ENCODE measurements at places on chromosomes 2 and 18.

- no peak for DNase-seq
Measured at GRCh38 chr2:84844141-84844540, 36.7 kb downstream of the TRABD2A start.

DNA sequence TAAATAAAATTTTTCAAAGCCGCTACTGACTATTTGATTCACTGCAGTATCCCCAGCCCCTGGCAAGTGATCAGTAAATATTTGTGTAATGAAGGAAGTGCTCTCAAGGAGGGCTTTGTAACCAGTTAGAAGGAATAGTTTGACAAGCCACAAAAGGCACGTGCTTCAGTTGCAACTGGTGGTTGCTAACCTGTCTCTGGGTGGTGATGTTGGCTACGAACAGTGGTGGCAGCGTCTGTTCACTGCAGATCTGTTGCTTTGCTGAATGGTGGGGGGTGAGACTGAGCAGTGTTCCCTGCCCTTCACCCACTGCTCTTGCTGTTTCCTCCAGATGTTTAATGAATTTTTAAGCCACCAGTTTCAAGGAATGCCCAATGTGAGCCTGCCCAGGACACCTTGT lies 73.9 kb upstream of the SIX2 start:
- no peak for DNase-seq

DNA sequence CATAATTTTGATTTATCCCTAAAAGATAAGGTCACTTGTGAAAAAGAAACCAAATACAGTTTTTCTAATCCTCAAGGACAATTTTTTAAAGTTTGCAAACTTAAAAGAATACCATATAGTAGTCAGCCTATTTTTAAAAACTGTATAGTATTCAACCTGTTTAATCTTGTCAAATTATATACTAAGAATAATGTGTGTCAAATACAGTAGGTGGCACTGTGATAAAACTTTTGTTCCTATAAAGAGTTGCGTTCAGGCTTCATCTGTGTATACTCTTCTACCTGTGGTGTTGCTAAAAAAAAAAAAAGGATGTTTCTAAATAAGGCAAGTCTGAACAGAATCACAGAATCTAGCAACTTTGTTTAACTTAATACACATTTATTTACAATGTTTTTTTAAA lies 68.6 kb downstream of the CCDC138 start:
- DNase-seq = no peak

DNA sequence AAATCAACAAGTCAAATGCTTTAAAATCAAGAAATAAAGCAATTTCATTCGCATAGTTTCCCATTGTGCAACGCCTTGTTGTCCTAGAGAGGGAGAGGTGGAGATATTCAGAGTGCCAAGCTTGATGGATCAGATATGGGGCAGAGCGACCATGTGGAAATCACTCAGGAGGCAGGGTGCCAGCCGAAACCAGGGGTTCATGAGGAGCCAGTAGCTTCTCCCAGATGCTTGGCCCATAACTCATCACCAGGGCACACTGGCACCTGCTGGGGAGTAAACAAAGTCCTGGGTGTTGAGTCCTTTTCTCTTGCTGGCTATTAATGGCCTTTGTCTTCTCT lies 53.0 kb upstream of the ASAP2 start:
- DNase-seq = no peak

GRCh38 chr18:55988537-55988936 lies 400.5 kb upstream of the TCF4 start:
- DNase-seq = peak; percentile 63

DNA sequence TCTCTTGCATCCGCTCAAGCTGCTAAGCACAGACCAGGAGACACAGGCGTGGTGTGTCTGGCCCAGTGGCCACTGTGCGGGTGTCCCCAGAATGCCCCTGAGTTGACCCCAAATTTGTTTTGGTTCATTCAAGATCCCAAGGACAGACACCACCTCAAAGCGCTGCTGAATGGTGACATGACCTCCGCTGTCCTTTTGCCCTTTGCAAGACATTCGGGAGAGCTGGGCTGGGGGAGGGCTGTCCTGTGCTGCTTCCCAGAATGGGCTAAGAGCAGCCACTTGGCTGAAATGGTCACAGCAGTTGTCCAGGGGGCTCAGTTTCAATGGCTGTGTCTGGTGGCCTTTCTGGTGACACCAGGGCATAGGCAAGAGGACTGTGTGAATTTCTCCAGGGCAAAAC lies 84.1 kb downstream of the SMIM21 start:
- DNase-seq = no peak

GRCh38 chr2:9826208-9826607 lies 17.1 kb upstream of the TAF1B start:
- DNase-seq = no peak

DNA sequence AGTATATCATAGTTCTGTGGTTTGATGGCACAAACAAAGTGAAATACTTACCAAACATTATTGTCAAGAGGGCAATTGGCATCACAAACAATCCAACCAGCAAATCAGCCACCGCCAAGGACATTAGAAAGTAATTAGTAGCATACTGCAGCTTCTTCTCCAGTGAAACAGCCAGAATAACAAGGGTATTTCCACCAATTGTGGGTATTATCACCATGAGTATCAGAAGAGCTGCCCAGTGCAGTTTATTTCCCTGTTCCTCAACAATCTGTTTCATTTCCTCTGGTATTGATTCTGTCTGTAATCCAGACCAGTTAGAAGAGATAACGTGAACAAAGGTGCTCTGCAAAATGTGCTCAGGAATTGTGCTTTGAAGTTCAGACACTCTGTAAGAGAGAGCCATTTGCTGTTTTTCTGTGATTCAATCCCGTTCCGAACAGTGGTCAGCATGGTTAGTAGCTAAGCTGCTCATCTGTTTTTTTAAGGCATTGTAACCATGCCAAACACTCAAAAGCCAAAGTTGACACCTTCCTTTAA lies 1.4 kb downstream of the HTR2B start:
- peak; percentile 4 for DNase-seq

- DNase-seq = no peak
Measured at GRCh38 chr2:38554973-38555595, 47.6 kb downstream of the HNRNPLL start.

GRCh38 chr2:84526562-84526961 lies 10.3 kb downstream of the DNAH6 start:
- no peak for DNase-seq

- DNase-seq = no peak
Measured at GRCh38 chr18:49625021-49625691, 63.3 kb downstream of the LIPG start.

GRCh38 chr2:71538241-71538640 lies 84.9 kb downstream of the DYSF start:
- DNase-seq = no peak

All from pulmonary artery endothelial cell (primary cell).